Fibroblast of the aortic adventitia (primary cell): ENCODE measurements at places on chromosomes 1 and 21.

GRCh38 chr1:58931756-58932155 lies 147.9 kb upstream of the JUN start:
- DNase-seq, result no peak

GRCh38 chr1:11691302-11691914 lies at the start of gene DRAXIN:
TSS of gene DRAXIN (plus strand) at chr1:11691710. CDS start at chr1:11706259, 14,549 bp downstream.
- DNase-seq, result no peak

GRCh38 chr1:205775015-205775716 lies at the start of gene RAB29:
TSS of gene RAB29 (minus strand) at chr1:205775482. CDS start at chr1:205774956, 526 bp downstream.
- peak; percentile 89 for DNase-seq

DNA sequence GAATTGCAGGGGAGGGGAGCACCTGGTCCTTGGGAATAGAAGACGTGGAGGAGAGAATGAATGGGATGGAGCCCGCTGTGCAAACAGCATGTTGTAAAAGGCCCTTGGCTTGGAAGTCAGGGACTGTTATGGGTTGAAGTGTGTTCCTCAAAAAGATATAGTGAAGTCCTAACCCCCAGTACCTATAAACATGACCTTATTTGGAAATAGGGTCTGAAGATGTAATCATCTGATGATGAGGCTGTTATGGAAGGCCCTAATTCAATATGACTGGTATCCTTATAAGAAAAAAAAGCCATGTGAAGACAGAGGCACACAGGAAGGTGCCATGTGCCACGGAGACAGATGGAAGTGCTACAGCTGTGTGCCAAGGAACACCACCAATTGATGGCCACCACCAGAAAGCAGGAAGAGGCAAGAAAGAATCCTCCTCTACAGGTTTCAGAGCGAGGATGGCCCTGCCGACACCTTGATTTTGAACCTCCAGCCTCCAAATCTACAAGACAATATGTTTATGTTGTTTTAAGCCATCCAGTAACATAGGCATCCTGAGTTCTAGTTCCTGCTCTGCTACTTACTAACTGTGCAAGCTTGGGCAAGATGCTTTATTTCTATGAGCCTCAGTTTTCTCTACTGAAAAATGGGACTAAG lies 51.2 kb downstream of the LRRN2 start:
- DNase-seq, result no peak

- DNase-seq, result no peak
Measured at GRCh38 chr1:87137342-87137739, 191.3 kb upstream of the LMO4 start.

DNA sequence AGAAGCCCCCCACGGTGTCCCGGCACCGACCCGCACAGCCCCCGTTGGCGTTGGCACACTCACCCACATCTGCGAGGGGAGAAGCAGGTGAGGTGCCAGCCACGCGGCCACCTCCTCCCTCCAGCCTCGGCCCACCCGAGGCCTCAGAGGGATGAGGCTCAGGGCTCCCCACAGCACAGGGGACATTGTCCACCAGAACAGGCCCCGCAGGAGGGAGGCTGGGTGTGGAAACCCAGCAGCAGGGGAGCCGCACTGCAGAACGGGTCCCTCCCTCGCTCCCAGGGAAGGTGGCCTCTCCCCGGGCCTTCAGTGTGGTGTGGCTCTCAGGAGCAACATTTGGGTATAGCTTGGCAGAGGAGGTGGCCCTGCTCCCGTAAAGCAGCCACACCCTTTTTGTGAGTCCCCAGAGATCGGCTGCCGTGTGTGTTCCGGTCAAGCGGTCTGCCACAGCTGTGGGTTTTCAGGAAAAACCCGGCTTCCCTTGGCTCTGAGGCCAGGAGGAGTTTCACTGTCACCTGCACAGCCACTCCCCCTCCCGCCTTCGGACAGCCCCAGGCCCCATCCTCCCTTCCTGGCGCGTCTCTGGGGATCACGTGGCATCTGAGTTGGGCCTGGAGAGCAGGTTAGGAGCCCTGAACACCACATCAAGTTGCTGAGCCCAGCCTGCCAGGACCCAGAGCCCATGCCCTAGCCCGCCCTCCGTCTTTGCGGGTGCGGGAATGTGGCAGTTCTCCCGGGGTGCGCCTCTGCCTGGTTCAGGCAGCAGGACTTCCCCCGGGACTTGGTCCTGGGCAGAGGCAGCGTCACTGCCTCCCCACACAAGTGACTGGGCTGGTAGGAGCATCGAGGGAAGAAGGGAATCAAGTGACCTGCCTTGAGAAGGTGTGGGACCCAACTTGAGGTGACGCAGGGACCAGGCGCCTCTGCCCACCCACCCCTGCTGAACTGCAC lies 64.0 kb downstream of the MEGF6 start:
- DNase-seq, result no peak

DNA sequence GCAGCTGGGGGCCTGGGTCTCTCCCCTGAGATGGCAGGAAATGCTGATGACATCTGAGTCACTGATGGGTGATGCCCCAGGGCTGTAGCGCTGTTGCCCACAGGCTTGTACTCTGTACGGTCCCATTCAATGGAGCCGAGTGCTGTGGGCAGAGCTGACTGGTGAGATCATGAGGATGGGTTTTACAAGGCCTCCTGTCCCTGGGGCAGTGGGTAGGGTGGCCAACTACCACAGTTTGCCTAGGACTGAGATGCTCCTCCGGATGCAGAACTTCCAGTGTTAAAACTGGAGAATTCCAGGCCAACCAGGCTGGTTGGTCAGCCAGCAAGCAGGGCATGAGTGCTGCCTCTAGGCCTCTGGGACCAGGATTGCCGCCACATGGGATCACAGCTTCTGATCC lies 9.2 kb downstream of the PHLDA3 start:
- DNase-seq, result no peak

GRCh38 chr1:70008660-70009059 lies 196.7 kb downstream of the LRRC40 start:
- no peak for DNase-seq

- no peak for DNase-seq
Measured at GRCh38 chr1:237748171-237748960, 142.4 kb downstream of the ZP4 start.

- no peak for DNase-seq
Measured at GRCh38 chr1:14759843-14760242, 161.4 kb downstream of the KAZN start.

DNA sequence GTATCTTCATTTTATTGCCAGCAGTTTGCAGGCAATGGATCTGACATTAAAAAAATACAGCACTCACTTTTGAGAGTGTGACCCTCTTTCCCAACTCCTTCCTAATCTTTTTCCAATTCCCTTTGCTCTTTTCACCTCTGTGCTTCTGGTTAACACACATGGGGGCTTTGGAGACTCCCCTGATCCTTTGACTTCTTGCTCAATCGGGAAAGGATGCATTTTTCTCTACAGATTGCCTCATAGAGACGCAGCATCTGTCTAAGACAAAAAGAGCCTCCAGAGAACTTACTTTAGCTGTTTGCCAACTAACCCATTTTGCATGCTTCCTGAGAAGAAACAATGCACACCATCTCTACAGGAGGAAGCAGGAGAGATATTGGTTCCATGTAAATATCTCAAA lies 378.3 kb downstream of the PBX1 start:
- no peak for DNase-seq

- DNase-seq, result no peak
Measured at GRCh38 chr21:22842875-22843274, 1844.7 kb downstream of the NCAM2 start.

GRCh38 chr1:7120863-7121621 lies 335.8 kb downstream of the CAMTA1 start:
- no peak for DNase-seq

GRCh38 chr1:211287218-211287617 lies 28.1 kb downstream of the RCOR3 start:
- DNase-seq, result no peak

GRCh38 chr21:40686526-40686925 lies 160.4 kb downstream of the DSCAM start:
- no peak for DNase-seq
